ENCODE measurements at places on chromosomes 13 and 19.

DNA sequence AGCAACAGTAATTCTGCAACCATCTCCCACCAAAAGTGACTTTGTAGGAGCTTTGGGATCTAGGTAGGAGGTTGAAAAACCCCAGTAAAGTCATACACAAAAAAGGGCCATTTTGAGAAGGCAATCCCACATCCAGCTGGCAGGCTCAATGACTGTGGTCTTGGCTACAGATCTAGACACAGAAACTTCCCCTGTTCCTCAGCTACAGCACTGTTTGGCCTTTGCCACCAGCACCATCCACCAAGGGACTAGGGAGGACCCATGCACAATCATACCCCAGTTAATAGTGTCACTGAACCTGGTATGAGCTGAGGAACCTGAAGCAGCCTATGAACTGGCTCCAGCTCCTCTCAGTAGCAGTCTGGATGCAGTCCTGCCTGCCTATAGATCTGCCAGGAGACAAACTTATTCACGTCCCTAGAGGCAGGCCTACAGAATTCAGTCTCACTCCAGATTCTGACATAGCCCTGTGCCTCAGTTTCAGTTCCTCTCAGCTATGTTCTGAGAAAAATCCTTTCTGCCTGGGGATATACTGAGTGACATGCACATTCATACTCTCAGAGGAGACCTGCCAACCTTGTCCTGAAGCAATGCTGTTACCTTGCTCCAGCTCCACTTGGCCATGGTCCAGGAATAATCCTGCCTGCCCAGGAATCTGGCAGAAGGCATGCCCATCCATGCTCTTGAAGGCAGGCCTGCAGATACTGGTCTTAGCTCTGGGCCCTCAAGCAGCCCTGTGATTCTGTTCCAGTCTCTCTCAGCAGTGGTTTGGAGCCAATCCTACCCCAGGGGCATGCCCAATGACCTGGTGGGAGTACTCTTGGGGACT lies 2048.3 kb upstream of the PCDH20 start:
- peak; percentile 73 for DNase-seq

GRCh38 chr13:43652760-43653159 lies 134.0 kb downstream of the ENOX1 start:
- DNase-seq: no peak

DNA sequence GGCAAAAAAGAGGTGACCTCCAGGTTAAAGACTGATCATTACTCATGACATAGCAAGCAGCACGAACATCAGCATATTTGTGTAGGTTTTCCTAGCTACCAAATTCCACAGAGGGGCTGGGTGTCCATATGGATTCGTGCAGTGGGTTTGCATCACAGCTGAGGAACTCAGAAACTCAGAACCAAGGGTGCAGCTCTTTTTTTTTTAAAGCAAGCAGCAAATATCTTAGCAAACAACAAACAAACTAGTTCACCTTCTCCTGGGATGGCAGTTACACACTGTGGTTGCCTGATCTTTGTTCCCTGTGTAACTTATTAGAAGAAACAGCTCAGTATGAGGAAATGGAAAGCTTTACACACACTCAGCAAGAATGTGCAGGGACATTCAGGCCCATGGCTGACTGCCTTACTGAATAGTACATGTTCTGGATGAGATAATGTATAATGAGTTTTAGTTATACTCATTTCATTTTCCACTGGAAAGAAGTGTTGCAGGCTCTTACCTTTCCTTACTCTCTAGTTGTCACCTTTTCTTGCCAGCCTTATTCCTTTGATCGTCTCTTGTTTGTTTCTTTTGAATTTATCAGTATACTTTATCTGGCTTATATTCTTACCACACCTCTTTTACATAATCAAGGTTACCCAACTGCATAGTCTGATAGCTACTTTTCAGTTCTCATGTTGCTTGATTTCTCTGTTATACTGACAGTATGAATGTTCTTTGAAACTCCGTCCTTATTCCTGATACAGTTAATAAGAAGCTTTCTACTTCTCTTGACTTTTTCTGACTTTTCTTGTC lies 4.3 kb downstream of the NDFIP2 start:
- DNase-seq: no peak

DNA sequence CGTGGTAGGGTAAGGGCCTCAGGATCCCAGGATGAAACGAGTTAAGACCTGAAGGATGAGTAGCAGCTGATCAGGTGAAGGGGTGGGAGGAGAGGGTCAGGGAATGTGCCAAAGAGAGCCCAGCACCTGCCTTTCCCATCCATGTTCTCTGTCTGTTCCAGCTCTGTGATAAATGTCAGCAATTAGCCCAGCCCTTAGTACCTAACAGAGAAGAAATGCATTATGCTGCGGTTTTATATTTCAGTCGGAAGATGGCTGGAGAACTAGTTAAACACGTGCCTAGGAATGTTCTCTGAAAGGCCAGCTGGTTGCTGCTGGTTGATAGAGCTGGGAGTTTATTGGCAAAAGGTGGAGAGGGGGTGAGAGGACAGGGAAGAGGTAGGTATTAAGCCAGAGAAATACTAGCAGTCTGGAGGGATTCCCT lies 268.2 kb downstream of the SHISA2 start:
- no peak for DNase-seq

All from Karpas-422 (cell line).